ENCODE measurements at places on chromosomes 7 and 10. TPM values are rescaled to one million over a fixed set of nuclear protein-coding genes. Genes with fewer than 3 reads are reported as not detected.

The OGDHL gene
- 0.16 TPM for total RNA-seq

The SLC37A3 gene
- 30.2 TPM for total RNA-seq

The FBXO24 gene
- total RNA-seq = 0.07 TPM

The HK1 gene
- total RNA-seq = 37.5 TPM

The ITPRID1 gene
- not detected for total RNA-seq

The ANKRD61 gene
- total RNA-seq = 0.22 TPM

The PDK4 gene
- total RNA-seq = 9.4 TPM
